A549 (cell line): ENCODE measurements at places on chromosomes 2 and 18. TPM values are rescaled to one million over a fixed set of nuclear protein-coding genes. Genes with fewer than 3 reads are reported as not detected.

DNA sequence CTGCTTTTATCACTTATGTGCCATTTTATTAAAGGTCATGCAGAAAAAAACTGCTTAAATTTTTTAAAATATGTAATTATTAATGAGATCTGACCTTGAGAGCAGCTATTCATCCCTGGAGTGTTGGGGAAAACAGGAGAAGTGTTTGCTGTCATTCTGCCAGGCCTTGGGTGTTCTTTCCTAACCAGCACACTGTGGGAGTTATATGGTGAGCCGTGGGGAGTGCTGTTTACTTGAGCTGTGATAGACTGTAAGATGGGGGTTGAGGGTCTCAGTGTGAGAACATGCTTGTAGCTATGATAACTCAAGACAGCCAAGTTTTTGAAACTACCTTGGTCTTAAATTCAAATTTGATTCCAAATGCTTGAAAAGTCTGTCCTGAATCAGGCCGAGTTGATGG, 101.3 kb upstream of the ARHGAP28 start:
- no peak for DNase-seq

DNA sequence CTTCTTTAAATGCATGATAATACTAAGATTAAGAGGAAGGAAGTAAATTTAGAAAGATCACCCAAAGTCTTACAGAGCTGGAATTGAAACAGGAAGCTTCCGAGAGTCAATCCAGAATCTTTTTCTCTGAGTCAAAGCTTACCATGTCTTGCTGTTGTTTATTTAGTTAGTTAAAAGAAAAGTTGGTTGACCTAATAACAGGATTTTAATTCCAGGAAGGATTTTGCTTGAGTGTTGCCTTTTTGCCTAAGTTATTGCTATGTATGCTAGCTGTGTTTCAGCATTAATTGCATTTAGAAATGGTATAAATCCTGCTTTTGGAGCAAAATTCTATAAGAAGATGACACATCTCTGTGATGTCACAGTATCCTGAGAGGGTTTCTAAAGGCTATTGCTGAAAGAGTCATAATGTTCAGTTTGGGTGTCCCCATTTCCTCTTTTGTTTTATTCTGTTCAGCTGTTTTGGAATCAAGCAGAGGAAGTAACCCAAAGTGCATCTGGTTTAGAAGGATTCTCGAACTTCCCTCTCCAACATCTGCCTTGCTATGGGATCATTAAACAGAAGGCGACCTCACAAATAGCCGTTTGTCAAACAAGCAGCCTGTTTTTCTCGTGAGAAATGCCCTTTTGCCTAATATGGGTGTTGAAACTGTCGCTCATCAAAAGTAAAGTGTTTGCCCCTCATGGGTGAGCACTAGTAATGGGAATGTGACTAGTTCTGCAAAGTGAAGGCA, 271.5 kb upstream of the MMADHC start:
- peak; percentile 47 for DNase-seq

- no peak for DNase-seq
Measured at GRCh38 chr2:36781907-36782720, 85.6 kb downstream of the VIT start.

DNA sequence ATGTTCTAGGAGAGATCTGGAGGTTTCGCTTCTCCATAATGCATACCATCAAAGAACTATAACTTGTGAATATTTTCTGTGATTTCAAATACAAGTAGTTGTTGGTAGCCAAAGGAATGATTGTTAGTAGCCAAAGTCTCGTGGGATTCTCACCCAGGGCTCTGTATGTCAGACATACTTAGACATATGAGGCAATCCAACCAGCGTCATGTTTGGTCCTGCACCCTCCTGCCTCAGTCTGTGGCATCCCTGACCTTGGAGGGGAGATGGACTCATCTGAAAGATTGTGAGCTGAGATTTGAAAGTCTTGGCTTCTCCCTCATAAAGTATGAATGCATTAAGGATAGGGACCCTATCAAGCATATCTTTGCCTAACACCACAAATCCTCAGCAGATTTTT, 81.2 kb downstream of the CTIF start:
- DNase-seq: no peak

DNA sequence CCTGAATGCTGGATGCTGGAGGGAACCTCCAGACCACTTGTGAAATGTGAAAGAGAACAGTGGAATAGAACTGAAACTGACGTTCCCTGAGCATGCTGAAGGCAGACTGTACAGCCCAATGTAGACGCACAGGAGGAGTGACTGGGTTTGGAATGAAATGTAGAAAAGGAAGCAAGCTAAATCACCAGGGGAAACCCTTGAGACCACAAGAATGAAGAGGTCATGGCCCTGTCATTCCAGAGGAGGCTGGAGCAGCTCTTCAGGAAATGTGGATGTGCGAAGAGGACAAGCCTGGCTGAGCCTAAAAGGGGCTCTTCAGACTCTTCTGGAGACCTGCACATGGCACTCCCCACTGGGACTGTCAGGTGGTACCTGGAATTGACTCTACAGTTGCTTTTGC, 118.5 kb upstream of the ALPP start:
- no peak for DNase-seq

DNA sequence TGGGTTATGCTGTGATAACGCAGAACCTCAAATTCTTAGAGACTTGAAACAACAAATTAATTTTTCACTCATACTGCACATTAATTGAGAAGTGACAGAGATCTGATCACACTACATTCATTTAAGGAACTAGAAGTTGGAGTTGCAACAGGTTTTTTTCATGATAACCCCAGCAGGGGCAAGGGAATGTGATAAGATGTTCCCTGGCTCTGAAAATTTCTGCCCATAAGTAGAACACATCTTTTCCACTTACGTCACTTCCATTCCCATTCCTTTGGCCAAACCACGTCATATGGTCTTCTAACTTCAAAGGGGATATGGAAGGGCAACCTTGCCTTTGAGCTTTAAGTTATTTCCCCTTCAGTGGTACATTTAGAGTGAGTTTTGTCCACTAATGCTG, 29.7 kb upstream of the PSME4 start:
- DNase-seq: no peak

DNA sequence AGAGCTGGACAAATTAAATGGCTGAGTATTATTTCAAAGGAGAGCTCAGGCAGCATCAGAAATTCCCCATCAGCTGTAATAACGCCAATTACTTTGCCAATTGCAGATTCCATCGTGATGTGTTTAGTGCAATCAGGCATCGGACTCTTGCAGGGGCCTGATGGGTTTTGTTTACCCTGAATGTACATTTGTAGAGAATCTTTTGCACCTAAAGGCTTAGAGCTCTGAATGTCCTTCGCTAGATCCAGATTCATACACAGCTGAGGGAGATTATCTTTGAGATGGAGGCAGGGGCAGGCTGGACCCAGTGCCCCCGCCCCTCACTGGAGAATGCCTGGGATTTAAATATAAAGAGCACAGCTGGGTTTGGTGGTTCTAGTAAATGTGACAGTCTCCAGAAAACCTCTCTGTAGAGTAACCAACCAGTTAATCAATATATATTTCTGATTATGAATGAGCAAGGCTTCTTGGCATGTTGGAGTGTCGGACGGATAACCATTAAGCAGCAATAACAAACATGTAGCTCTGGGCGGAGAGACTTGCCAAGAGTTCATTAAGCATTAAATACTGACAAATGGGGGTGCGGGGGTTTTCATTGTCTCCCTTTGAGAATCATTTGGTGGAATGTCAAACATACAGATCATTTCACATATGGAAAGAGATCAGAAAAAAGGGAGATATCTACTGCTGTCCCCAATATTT, 200.9 kb downstream of the SETBP1 start:
- DNase-seq: no peak

- DNase-seq: no peak
Measured at GRCh38 chr2:204004912-204005311, 68.3 kb downstream of the ICOS start.

- no peak for DNase-seq
Measured at GRCh38 chr2:2184549-2185249, 146.4 kb downstream of the MYT1L start.

GRCh38 chr2:126776692-126777619, 121.0 kb downstream of the GYPC start:
- DNase-seq: peak; percentile 49

DNA sequence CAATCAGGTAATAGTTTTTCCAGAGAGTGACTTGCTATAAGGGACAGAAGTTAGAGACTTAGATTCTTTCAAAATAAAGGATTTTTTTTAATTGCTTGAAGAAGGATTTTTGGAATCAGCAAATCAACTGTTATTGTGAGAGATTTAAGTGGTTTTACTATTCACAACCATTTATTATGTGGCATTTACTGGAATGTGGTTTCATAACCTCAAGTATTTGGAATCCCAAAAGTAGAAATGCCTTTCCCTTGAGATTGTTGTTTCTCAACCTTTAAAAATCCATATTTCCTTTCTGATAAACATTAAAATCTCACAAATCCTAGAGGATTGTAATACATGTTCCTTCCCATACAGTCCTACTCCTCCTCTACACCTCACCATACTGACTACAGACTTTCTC, 5.0 kb downstream of the TANK start:
- no peak for DNase-seq

- DNase-seq: no peak
Measured at GRCh38 chr2:10527585-10527984, 79.5 kb upstream of the ODC1 start.

- no peak for DNase-seq
Measured at GRCh38 chr2:109258905-109259540, 130.0 kb downstream of the SH3RF3 start.

- no peak for DNase-seq
Measured at GRCh38 chr18:72246076-72246475, 298.1 kb downstream of the CBLN2 start.

GRCh38 chr18:59760212-59760611, 63.0 kb upstream of the CCBE1 start:
- DNase-seq: no peak

DNA sequence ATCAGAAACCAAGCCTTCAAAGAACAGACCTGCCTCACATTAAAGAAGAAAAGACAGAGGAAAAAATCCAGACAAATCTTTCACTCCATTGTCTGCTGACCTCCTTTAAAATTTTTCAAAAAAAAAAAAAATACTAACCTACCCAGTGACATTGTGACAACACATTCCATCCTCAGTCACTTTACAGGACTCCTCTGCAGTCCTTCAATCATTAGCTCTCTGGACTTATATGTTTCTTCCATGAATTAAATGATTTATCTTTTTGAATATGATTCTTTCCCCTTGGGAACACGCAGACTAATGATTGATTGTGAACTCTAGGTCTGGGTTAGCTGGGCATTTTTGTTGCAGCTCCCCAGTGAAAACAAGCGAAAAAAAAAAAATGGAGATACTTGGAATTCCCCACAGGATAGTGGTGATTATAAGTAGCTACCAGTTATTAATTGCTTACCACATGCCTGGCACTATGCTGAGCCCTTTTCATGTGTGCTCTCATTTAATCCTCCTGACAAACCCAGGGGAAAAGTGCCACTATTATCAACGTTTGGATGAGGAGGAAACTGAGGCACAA, 261.3 kb upstream of the NCKAP5 start:
- no peak for DNase-seq

GRCh38 chr2:20877960-20878359, 55.1 kb upstream of the LDAH start:
- no peak for DNase-seq

GRCh38 chr18:72700961-72701710, 157.0 kb upstream of the CBLN2 start:
- DNase-seq: peak; percentile 30

GRCh38 chr2:205347899-205348298, 334.4 kb upstream of the NRP2 start:
- DNase-seq: no peak

TXNDC2 gene
- polyA plus RNA-seq: 0.06 to 0.12 TPM in 2 of 3 replicates, not detected in the other

GPR55 gene
- polyA plus RNA-seq: not detected in 3 replicates

RESP18 gene
- polyA plus RNA-seq: not detected in 3 replicates

FLACC1 gene
- 0.07 to 0.26 TPM (median 0.09 TPM) in 3 replicates for polyA plus RNA-seq

CFC1 gene
- polyA plus RNA-seq: not detected in 3 replicates

SMAD2 gene
- polyA plus RNA-seq: 121 to 133 TPM (median 131 TPM) in 3 replicates

UGT1A8 gene
- polyA plus RNA-seq: 0.05 to 0.25 TPM in 2 of 3 replicates, not detected in the other

UCN gene
- polyA plus RNA-seq: 0.76 to 1.3 TPM (median 1.0 TPM) in 3 replicates

MEIS1 gene
- 1.9 to 2.1 TPM (median 2.0 TPM) in 3 replicates for polyA plus RNA-seq

BAZ2B gene
- 18.0 to 23.9 TPM (median 19.6 TPM) in 3 replicates for polyA plus RNA-seq

TRIM43 gene
- polyA plus RNA-seq: not detected in 3 replicates

PROKR1 gene
- not detected in 3 replicates for polyA plus RNA-seq
